ENCODE measurements at places on chromosomes 16 and 17. TPM values are rescaled to one million over a fixed set of nuclear protein-coding genes. Genes with fewer than 3 reads are reported as not detected.

TP53TG3F gene
- polyA plus RNA-seq = not detected

OR3A3 gene
- not detected for polyA plus RNA-seq

NPIPA7 gene
- not detected for polyA plus RNA-seq

C16orf74 gene
- 39.7 TPM for polyA plus RNA-seq

CES5A gene
- not detected for polyA plus RNA-seq

GDPD1 gene
- 2.6 TPM for polyA plus RNA-seq

CHRNE gene
- 0.89 TPM for polyA plus RNA-seq

OR2C1 gene
- polyA plus RNA-seq = not detected

SCGB1C2 gene
- not detected for polyA plus RNA-seq

HOXB1 gene
- polyA plus RNA-seq = not detected

INO80E gene
- 6.0 TPM for polyA plus RNA-seq
